Jurkat, Clone E6-1 (cell line): ENCODE measurements at places on chromosomes 6 and 20.
A peak's percentile ranks its signal among the peaks of the same experiment; 100 is the strongest.

- DNase-seq = no peak
These were observed 269.3 kb downstream of the ARHGAP18 start for GRCh38 chr6:129440691-129441090.

DNA sequence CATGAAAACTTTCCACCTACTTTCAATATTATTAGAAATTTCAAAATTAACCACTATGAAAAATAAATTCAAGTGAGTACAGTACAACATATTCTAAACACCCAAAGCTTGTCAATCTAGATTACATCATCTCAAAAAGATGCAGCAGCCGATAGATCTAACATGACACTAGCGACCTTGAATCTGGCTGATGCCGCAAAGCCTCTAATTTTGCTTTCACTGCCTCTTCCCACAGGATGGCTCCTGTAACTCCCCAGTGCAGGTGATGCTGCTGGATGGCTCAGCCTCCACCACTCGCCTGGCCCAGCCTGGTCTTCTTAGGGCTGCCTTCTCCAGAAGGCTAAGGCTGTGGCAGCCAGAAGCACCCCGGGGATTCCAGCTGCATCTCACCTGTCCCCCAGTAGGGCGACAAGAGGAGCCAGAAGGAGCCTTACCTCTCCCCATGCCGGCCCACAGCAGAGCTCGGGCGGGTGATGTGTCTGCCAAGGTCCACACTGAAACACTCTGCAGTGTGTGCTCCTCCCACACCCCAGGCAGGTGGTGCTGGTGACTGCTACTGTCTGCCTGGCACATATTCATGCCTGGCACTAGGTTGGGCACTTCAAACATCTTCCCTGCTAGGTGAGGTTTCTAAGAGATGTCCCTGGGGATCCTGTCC lies 82.1 kb downstream of the SLC23A2 start:
- DNase-seq = no peak

DNA sequence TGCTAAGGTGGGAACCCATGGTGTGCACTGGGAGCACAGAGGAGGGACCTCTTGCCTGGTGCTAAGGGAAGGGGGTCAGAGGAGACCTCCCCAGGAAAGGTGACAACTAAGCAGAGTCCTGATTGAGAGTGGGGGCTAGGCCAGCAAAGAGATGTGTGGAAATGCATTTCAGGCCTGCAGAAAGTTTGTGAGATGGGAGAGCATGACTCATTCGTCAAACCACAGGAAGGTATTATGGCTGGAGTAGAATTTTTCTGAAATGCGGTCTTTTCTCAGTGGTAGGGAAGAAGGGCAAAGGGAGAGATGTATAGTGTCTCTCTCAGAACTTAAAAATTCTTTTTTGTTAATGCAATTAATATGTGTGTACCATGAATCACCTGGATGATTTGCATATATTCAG lies 23.6 kb upstream of the EDN1 start:
- DNase-seq = peak; percentile 11

GRCh38 chr6:22544476-22544875 lies 24.9 kb upstream of the HDGFL1 start:
- no peak for DNase-seq

- DNase-seq = no peak
These were observed 815.5 kb upstream of the SLC35B3 start for GRCh38 chr6:9250852-9251251.

- DNase-seq = peak; percentile 48
These were observed 7.9 kb downstream of the COL9A3 start for GRCh38 chr20:62824476-62825332.

GRCh38 chr6:57226221-57226620 lies 4.1 kb upstream of the RAB23 start:
- no peak for DNase-seq

DNA sequence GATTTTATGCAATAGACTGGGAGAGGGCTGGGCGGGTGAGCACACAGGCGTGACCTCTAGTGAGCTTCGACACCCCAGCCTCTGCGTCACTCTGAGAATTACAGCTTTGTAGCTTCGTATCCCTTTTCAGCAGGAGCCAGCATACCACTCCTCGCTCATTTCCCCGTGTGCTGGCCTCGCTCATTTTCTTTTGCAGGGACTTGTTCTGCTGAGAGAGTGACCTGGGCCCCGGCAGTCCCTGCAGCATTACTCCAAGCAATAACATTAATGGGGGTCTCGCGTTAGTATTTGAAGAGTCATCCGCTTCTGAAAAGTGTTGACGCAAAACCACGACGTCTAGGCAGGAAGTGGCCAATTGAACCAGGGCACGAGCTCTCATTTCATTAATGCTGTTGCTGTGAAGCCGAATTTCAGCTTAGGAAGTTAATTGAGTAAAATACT lies 193.7 kb downstream of the QKI start:
- no peak for DNase-seq

DNA sequence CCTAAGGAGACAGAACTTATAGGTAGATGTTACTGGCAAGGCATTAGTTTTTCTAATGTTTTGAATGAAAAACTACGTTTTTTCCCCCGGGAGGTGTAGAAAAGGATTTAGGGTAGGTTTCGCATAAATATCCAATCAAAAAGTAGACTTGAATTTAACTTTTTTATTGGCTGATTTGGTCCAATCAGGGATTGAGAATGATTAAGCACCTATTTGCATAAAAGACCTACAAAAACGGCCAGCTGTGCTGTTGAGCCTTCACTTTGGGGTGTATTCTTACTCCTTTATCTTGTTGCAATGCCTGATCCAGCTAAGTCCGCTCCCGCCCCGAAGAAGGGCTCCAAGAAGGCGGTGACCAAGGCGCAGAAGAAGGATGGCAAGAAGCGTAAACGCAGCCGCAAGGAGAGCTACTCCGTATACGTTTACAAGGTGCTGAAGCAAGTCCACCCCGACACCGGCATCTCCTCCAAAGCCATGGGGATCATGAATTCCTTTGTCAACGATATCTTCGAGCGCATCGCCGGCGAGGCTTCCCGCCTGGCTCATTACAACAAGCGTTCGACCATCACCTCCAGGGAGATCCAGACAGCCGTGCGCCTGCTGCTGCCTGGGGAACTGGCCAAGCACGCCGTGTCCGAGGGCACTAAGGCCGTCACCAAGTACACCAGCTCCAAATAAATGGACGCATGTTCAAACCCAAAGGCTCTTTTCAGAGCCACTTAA lies 113.5 kb upstream of the BTN3A2 start:
- DNase-seq = peak; percentile 88

DNA sequence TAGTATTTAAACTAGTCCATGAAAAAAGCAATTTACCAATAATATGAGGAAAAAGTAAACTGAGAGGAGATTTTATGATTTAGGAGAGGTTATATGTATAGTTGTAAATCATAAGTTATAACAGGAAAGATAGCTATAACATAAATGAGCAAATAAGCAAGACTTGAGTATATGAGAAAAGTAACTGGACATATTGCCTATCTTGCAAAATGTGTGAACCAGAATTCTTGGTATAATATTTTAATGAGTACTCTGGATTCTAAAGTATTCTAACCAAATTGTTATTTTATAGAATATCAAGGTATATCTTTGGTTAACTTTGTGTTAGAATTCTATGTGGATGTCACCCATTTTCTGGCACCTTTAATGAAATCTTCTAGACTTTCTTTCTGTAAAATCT lies 124.6 kb downstream of the PHF3 start:
- no peak for DNase-seq

DNA sequence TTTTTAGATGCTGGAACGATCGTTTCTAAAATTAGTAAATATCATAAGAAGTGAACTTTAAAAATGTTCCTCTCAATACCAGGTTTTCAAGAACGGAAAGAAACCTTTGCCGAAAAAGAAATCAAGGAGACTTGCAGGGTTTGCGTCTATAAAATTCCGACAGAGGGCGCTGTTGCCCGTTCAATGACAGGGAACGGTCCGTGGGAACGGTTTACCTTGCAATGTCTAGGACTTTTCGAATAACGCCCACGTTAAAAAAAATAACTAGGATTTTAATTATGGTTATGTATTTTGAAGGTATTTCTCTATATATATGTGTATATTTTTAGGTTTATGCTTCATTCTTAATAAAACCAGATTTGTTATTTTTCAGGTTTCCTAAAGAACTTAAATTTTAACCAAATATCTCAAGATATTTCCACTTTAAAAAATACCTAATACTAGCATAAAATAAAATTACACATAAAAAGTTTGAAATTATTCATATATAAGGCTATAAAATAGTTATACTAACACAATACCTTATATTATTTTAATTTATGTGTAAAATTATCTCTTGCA lies 2.5 kb upstream of the TFAP2B start:
- peak; percentile 69 for DNase-seq

DNA sequence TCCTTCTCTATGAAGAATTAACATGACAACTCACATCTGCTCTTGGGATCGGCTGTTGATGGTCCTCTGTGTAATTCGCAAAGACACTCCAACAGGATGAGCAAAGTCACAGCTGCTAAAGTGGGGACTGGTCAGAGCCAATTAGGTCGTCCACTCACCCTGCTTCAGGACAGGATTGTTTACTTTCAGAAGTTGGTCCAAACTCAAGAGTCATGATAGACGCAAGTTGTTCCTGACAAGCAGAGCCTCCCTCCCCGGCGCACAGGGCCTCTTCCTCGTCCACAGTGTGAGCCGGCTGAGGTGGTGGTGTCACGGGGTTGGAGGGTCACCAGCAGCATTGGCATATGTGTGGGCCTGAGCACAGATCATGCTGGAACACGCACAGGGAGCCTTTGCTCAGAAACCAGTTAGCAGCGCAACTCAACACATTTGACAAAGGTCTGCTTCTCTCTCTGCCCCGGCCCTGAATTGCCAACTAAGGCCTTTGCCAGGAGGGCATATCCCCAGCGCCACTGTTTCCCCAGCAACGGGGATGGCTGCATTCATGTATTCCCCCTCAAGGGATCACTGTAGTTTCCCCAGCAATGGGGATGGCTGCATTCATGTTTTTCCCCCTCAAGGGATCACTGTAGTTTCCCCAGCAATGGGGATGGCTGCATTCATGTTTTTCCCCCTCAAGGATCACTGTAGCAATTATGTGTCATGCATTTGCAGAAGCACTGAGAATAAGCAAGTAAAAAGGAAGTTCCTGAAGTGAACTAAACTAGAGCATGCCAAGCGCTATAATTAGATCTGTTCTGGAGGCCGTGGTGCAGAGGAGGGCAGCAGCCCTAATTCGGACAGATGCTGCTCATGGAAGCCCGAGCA lies 111.7 kb downstream of the THBS2 start:
- DNase-seq = no peak

DNA sequence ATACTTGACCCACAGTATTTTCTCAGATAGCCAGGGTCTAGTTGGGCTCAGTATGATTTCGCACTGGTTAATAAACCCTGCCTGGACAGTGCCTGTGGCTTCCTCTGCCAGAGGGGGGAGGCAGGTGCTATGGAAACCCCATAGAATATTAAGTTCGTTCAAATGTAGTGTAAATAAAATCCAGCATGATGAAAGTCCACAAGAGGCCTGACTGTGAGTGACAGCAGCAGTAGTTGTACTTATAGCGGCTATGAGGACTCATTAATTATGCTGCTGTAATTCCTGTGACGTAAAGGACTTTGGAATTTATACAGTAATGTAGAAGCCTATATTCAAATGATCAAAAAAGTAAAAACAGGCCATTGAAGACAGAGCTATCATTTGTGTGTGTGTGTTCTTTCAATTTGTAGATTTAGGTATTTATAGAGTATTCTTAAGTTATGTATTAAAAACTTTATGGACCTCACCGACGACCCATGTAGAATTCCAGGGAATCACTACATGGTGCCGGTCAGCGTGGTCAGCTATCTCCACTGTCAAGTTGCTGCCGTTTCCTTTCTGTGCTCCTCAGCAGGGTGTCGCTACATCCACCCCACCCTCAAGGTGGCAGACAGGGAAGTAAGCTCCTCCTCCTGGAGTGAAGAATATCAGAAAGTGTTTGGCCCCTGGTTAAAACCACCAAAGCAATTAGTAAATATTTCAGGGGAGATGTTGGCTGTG lies 10.0 kb downstream of the PYGB start:
- no peak for DNase-seq

DNA sequence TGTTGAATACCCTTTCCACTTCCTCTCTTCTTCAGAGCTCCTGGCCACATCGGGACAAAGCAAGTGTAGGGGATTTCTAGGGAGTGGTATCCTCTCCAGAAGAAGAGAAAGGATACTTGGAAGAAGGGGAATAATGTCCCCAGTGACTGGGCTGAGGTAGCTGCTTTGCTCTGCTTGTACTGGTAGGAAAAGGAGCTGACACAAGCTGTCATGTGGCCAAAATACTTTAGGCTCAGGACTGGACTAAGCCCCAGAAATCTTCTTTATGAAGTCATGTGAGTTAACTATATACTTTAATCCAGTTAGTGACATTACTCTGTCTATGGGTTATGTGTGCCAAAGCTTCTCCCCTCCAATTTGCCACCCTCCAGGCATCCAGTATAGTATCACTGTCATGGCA lies 40.5 kb downstream of the AKIRIN2 start:
- no peak for DNase-seq

- no peak for DNase-seq
These were observed 414.4 kb upstream of the MMS22L start for GRCh38 chr6:97697456-97697855.

GRCh38 chr20:47534405-47534804 lies 32.7 kb downstream of the NCOA3 start:
- no peak for DNase-seq

DNA sequence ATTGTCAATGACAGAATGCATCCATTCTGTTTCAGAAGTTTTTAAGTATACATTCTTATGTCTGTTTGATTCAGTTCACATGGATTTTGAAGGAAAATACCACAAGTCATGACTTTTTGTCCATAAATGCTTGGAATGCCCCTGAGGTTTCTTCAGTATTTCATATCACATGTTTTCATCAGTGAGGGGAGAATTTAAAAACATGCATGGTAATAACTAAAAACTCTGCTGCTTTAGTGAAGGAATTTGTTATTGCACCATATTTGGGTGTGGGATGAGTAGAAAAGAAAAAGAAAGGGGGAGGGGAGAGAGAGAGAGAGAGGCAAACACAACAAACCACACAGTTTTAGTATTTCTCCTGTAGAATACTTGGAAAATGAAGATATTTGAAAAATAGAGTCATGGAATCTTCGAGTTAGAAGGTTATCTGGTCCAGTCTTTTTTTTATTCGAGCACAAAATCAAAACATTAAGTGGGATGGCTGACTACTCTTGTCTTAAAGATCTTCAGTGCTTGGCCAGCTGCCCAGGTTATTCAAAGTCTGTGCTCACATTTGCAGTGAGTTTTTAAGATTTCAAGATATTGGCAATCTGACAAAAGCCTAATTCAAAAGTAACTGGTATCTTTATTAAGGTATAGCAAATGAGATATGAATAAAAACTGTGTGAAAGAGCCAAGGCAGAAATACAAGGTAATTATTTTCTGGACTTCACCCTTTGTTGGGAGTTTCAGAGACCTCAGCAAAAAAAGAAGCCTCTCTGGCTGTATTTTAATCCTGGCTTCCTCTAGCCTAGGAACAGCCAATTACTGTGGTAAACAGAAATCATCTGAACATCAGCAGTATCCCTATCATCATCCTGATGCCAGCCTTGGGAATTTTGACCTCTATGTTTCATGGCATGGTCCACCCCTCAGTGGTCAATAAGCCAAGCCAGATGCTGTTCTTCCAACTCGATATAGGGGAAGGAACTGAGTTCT lies 687.9 kb upstream of the CITED2 start:
- DNase-seq = no peak

DNA sequence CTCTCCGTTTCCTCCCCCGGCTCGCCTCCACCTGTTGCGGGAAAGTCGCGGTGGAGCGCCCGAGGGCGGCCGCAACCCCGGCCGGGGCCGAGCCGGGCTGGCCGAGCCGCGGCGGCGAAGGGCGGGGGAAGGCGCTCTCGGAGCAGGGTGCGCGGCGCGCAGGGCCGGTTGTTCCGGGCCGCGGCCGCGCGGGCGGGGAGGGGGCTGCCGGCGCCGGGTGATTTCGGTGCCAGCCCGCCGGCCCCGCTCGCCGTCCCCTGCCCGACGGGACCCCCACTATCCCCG lies 235 bp downstream of the MAP7 start:
- DNase-seq = no peak
